Fibroblast of lung (primary cell): ENCODE measurements at places on chromosomes 12 and 14.

- no peak for DNase-seq
- H3K27me3 ChIP-seq = no peaks in the 10 kb centered on the region
- H3K4me3 ChIP-seq = no peak overlapping the region
- no peaks in the 10 kb centered on the region for H3K36me3 ChIP-seq
- no peak overlapping the region for H3K27ac ChIP-seq
- no peaks in the 10 kb centered on the region for H3K4me1 ChIP-seq
Measured at GRCh38 chr14:47857646-47858045, 182.2 kb upstream of the MDGA2 start.

DNA sequence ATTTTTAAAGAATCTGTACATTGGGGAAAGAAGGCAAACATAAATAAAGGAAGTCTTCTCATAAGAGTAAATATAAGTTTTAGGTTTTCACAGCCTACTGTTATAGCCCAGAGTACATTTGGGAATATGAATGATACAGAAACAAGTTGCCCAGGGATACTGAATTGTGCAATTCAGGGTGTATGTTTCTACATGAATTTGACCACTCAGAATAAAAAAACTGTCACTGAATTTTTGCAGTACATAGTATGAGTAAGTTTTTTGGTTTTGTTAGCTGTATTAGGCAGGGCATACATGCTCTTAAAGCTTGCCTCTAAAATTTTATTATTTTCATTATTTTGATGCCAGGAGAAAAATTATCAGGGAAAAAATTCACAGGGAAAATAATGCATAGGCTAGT lies 6.6 kb upstream of the PCNX4 start:
- no peak overlapping the region for H3K27ac ChIP-seq
- no peaks in the 10 kb centered on the region for H3K36me3 ChIP-seq
- DNase-seq = peak; percentile 80
- no peaks in the 10 kb centered on the region for H3K4me1 ChIP-seq
- no peak overlapping the region for H3K4me3 ChIP-seq
- H3K27me3 ChIP-seq = no peaks in the 10 kb centered on the region

GRCh38 chr12:109596418-109597244 lies 23.0 kb downstream of the MVK start:
- DNase-seq = no peak
- no peaks in the 10 kb centered on the region for H3K27me3 ChIP-seq
- no peak overlapping the region for H3K4me3 ChIP-seq
- no peak overlapping the region for H3K27ac ChIP-seq
- H3K36me3 ChIP-seq = peaks cover 9% of the 10 kb centered on the region
- H3K4me1 ChIP-seq = peaks cover 5% of the 10 kb centered on the region

GRCh38 chr14:71403656-71404055 lies 496.4 kb downstream of the PCNX1 start:
- H3K36me3 ChIP-seq = no peaks in the 10 kb centered on the region
- no peak overlapping the region for H3K27ac ChIP-seq
- H3K4me1 ChIP-seq = no peaks in the 10 kb centered on the region
- H3K27me3 ChIP-seq = no peaks in the 10 kb centered on the region

- no peak overlapping the region for H3K4me3 ChIP-seq
- H3K27ac ChIP-seq = no peak overlapping the region
- no peaks in the 10 kb centered on the region for H3K36me3 ChIP-seq
- peaks cover 3% of the 10 kb centered on the region for H3K27me3 ChIP-seq
- no peak for DNase-seq
Measured at GRCh38 chr12:114275932-114276785, 129.8 kb downstream of the TBX5 start.

GRCh38 chr14:74469548-74470518 lies 23.3 kb downstream of the NPC2 start:
- H3K27me3 ChIP-seq = no peaks in the 10 kb centered on the region
- H3K27ac ChIP-seq = no peak overlapping the region
- no peaks in the 10 kb centered on the region for H3K36me3 ChIP-seq
- H3K4me1 ChIP-seq = no peaks in the 10 kb centered on the region
- no peak overlapping the region for H3K4me3 ChIP-seq
- no peak for DNase-seq

DNA sequence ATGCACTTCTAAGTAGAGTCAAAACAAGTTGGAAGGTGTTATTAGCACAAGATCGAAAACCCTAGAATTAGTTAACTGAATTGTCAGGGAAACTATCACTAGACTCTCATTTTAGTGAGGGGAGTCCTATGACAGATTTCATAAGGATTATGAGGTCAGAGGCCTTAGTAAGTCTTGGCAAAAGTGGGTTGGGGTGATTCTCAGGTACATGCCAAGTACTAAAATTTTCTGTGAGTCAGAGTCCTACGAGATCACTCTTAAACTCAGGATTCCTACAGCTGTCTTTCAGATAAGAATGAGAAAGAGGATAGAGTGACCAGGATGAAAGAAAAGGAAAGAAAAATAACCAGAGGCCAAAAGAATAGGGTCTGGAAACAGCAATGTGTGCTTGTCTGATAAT lies 50.8 kb upstream of the BBS10 start:
- H3K4me3 ChIP-seq = no peak overlapping the region
- H3K27ac ChIP-seq = no peak overlapping the region
- peak; percentile 6 for DNase-seq
- no peaks in the 10 kb centered on the region for H3K36me3 ChIP-seq
- H3K27me3 ChIP-seq = no peaks in the 10 kb centered on the region

- DNase-seq = peak; percentile 79
- H3K36me3 ChIP-seq = no peaks in the 10 kb centered on the region
- no peaks in the 10 kb centered on the region for H3K27me3 ChIP-seq
- no peak overlapping the region for H3K4me3 ChIP-seq
Measured at GRCh38 chr12:2845280-2845679, 10.4 kb upstream of the NRIP2 start.

DNA sequence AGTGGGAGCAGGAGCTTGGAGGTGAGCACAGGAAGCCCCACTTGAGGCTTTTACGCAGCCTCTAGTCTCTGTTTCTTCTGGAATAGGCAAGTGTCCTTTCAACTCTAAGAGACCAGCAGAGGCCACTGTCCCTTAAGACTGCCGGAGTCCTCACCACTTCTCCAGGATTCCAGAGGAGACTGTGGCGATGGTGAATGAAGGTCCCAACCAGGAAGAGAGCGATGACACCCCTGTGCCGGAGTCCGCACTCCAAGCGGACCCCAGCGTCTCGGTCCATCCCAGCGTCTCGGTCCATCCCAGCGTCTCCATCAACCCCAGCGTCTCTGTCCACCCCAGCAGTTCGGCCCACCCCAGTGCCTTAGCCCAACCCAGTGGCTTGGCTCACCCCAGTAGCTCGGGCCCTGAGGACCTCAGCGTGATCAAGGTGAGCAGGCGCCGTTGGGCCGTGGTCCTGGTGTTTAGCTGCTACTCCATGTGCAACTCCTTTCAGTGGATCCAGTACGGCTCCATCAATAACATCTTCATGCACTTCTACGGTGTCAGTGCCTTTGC lies 442 bp downstream of the FLVCR2 start:
- no peaks in the 10 kb centered on the region for H3K27me3 ChIP-seq
- DNase-seq = no peak
- peaks cover 11% of the 10 kb centered on the region for H3K4me1 ChIP-seq
- peak overlapping the region; percentile 32 for H3K27ac ChIP-seq

GRCh38 chr14:94355191-94355794 lies 32.2 kb upstream of the SERPINA6 start:
- no peaks in the 10 kb centered on the region for H3K4me1 ChIP-seq
- no peaks in the 10 kb centered on the region for H3K27me3 ChIP-seq
- DNase-seq = peak; percentile 51
- H3K36me3 ChIP-seq = no peaks in the 10 kb centered on the region

- H3K27me3 ChIP-seq = no peaks in the 10 kb centered on the region
- H3K4me1 ChIP-seq = peaks cover 4% of the 10 kb centered on the region
- H3K4me3 ChIP-seq = no peak overlapping the region
- no peak overlapping the region for H3K27ac ChIP-seq
- DNase-seq = peak; percentile 50
Measured at GRCh38 chr12:25715102-25715501, 162.0 kb upstream of the LMNTD1 start.

GRCh38 chr12:65391711-65392110 lies 113.2 kb downstream of the MSRB3 start:
- H3K4me1 ChIP-seq = no peaks in the 10 kb centered on the region
- H3K27ac ChIP-seq = no peak overlapping the region
- no peaks in the 10 kb centered on the region for H3K36me3 ChIP-seq
- no peak overlapping the region for H3K4me3 ChIP-seq
- DNase-seq = no peak

DNA sequence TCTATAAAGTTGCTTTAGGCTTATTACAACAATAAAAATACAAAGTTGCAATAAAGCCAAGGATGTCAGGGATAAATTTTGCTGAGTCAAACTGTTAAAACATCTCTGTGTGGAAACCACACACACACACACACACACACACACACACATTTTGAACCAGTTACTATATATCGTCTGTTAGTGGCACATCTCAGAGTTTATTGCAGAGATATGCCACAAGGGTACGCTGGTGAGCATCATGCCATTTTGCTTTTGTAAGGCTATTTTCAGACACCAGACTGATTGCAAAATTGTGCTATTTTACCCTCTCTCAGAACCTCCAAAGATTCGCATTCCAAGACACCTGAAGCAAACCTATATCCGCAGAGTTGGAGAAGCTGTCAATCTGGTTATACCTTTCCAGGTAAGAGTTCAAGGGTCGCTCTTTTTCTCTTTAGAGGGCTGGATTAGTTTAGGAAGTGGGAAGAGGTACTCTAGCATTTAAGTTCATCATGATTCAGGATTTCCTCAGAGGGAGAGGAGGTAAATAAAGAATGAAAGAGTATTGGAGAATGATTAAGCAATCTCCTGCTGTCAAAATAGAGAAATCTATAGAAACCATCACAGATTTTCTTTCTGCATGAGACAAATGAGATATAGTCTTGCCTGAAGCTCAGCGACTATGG lies 27.3 kb upstream of the CHPT1 start:
- H3K4me3 ChIP-seq = no peak overlapping the region
- H3K4me1 ChIP-seq = no peaks in the 10 kb centered on the region
- no peaks in the 10 kb centered on the region for H3K36me3 ChIP-seq
- DNase-seq = peak; percentile 67
- no peaks in the 10 kb centered on the region for H3K27me3 ChIP-seq
- no peak overlapping the region for H3K27ac ChIP-seq

DNA sequence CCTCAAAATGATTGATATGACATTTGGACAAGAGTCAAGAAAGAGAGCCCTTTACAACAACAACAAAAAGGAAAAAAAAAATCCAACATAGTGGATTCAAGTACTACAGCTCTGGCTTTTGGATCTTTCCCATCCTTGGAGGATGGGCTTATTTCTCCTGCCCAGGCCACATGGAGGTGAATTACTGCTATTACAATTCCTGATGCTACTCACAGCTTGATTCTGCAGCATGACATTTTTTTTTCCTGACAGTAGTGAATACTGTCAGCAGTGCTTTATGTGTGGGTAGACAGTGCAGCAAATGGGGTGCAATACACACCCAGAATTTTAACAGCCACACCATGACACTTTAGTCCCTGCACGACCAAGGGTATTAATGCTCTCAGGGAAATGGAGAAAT lies 42.5 kb upstream of the HSP90B1 start:
- no peaks in the 10 kb centered on the region for H3K27me3 ChIP-seq
- DNase-seq = no peak
- H3K4me3 ChIP-seq = no peak overlapping the region
- no peaks in the 10 kb centered on the region for H3K36me3 ChIP-seq

- no peak overlapping the region for H3K27ac ChIP-seq
- H3K4me3 ChIP-seq = no peak overlapping the region
- H3K27me3 ChIP-seq = no peaks in the 10 kb centered on the region
- no peak for DNase-seq
- H3K36me3 ChIP-seq = no peaks in the 10 kb centered on the region
Measured at GRCh38 chr14:30053103-30053502, 125.5 kb upstream of the PRKD1 start.

GRCh38 chr14:80037349-80037748 lies 174.0 kb downstream of the DIO2 start:
- H3K4me1 ChIP-seq = no peaks in the 10 kb centered on the region
- no peak overlapping the region for H3K4me3 ChIP-seq

DNA sequence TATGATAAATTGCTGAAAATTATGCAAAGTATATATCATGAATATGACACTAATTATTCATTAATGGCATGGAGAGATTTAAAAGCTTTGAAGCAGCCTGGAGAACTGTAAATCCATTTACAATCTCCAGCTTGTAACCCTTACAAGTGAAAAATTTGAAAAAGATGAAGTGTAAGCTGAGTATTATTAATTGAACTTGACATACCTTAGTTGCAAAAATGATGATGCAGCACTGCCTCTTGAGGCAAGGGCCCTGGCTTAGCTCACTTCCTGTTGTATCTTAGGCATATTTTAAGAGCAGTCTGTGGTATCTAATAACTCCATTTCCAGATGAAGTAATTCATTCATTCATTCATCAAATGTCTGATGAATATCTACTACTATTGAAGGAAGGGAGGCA lies 158.6 kb downstream of the ANO4 start:
- no peaks in the 10 kb centered on the region for H3K36me3 ChIP-seq
- H3K27me3 ChIP-seq = no peaks in the 10 kb centered on the region
- no peak overlapping the region for H3K27ac ChIP-seq
- H3K4me3 ChIP-seq = no peak overlapping the region
